Epithelial cell of esophagus (primary cell): ENCODE measurements at places on chromosomes 2 and 18.

- no peak for DNase-seq
Observed at GRCh38 chr18:389658-390357, 110.7 kb downstream of the COLEC12 start.

GRCh38 chr2:119800376-119800902, 40.7 kb downstream of the PTPN4 start:
- DNase-seq, result no peak

GRCh38 chr2:102337012-102337411, 18.6 kb upstream of the IL18R1 start:
- peak; percentile 85 for DNase-seq

GRCh38 chr18:4241090-4241617, 214.0 kb downstream of the DLGAP1 start:
- DNase-seq, result no peak

GRCh38 chr18:37282386-37283037, 283.1 kb downstream of the CELF4 start:
- DNase-seq, result no peak

- no peak for DNase-seq
Observed at GRCh38 chr2:221501883-221502269, 70.2 kb downstream of the EPHA4 start.

- DNase-seq, result no peak
Observed at GRCh38 chr2:69805887-69806286, 23.6 kb upstream of the GMCL1 start.

DNA sequence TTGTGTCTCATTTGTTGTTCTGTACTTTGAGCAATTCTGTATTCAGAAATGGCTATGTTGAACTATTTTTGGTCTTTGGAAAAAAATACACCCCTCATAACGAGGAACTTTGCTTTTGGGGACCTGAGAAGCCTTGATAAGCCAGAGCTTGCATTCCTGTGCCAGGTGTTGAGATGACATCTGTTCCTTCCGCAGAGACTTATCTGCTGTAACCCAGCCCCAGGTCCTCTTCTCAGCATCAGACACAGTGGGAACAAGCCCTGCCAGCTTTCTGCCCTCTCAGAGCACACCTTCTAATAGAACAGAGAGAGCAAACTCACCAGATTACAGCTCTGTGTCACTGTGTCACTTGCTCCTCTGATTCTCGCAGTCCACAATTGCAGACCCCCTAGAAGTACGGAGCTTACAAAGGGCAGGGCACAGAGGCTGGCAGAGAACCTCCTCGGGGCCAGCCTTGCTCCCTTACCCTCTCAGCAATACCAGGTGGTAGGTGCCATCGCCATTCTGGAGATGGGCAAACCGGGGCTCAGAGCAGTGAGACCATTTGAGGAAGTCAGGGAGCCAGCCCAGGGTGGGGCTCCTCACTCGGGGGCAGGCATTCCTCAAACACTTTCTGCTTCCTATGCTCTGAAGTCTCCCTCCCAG, 97.4 kb downstream of the DDX1 start:
- no peak for DNase-seq
